Lung (tissue), 17 donors: ENCODE measurements at places on chromosomes 1 and 21. TPM values are rescaled to one million over a fixed set of nuclear protein-coding genes. Genes with fewer than 3 reads are reported as not detected.

GRCh38 chr1:244335456-244335855, 116.3 kb downstream of the ADSS2 start:
- DNase-seq = no peak

GRCh38 chr1:26384076-26384475, 11.5 kb upstream of the ZNF683 start:
- DNase-seq = no peak

DNA sequence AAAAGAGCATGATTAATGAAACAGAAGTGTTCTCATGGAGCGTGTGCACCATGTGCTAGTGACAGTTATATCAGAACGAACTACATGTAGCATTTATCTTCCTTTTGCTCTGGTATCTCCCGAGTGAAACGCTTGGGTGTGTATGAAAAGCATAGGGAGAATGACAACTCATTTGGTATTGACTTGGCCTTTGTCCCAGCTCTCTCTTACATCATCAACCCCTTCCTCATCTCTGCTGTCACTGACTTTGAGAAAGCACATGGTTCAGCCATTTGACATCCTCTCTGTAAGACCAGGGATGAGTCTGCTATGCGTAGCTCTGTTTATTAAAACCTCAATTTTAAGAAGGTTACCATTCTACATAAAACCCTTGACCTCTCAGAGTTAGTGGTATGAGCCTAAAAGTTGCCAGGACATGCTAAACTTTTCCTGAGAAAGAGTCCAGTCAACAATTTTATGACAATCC, 201.0 kb downstream of the NRIP1 start:
- no peak for DNase-seq

DNA sequence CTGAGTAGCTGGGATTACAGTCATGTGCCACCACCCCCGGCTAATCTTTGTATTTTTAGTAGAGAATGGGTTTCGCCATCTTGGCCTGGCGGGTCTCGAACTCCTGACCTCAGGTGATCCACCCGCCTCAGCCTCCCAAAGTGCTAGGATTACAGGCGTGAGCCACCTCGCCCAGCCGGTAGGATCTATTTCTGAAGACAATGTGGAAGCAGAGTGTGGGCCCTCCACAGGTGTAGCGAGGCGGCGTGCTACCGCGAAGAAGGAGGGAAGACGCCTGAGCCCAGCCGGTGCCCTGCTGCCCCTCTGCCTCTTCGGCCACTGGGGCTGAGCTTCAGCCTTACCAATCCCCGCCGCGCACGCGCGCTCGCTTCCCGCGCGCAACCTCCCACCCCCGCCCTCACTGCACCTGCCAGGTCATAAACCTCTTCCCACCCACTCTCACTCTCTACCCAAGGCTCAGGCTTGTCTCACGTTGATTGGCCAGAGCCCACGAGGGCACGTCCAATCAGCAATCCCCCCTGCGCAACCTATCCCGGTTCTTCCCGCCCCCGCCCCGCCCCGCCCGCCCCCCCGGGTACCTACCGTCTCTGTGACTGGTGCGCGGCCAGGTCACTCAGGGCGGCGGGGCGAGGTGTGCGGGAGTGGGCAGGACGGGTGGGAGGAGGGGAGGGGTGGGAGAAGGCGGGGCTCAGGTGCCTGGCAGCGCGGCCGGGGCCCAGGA, 409 bp upstream of the HOOK1 start:
- DNase-seq = peak; percentile 77

- DNase-seq = peak; percentile 66
These were observed 25.2 kb downstream of the CCN1 start for GRCh38 chr1:85605484-85606413.

- DNase-seq = peak; percentile 78
These were observed 48.4 kb downstream of the CCN1 start for GRCh38 chr1:85628791-85629531.

DNA sequence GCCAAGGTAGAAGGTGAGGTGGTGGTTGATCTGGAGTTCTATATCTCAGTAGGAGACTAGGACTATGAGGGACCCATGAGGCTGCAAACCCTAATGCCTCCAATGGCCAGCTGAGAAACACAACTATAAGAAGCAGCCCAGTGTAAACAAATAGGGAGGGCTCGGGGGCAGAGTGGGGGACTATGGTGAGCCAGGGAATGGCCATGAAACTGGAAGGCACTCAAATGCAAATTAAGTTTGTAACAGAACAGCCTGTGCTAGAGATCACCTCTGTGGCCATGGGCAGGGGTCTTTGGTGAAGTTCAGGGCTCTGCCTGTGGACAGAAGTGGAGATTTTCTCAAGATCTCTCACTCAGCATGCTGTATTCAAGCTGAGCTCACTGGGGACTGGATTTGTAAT, 187.1 kb downstream of the GRIK3 start:
- no peak for DNase-seq

FCER1A gene
- 0.92 TPM for total RNA-seq

GART gene
- 58.7 TPM for total RNA-seq

ETV3L gene
- total RNA-seq = not detected

OR2W3 gene
- total RNA-seq = 2.0 TPM

ERO1B gene
- 5.7 TPM for total RNA-seq

MACF1 gene
- 357 TPM for total RNA-seq
